Right ventricle myocardium superior (tissue), 1 donor: ENCODE measurements at places on chromosomes 2 and 18. TPM values are rescaled to one million over a fixed set of nuclear protein-coding genes. Genes with fewer than 3 reads are reported as not detected.

LYG2 gene
- not detected for total RNA-seq

ANKAR gene
- 8.1 TPM for total RNA-seq

SERPINB3 gene
- total RNA-seq = not detected

METTL4 gene
- total RNA-seq = 7.9 TPM

LBX2 gene
- 0.16 TPM for total RNA-seq

CRYGC gene
- total RNA-seq = not detected

CHMP3 gene
- total RNA-seq = 173 TPM

EML6 gene
- 0.56 TPM for total RNA-seq

OXER1 gene
- total RNA-seq = 0.40 TPM

MYL12A gene
- total RNA-seq = 1,520 TPM

FAM124B gene
- total RNA-seq = 1.00 TPM

RAB6C gene
- 0.22 TPM for total RNA-seq

RNF25 gene
- total RNA-seq = 12.4 TPM

SCN7A gene
- total RNA-seq = 27.7 TPM

INPP1 gene
- total RNA-seq = 17.6 TPM

OR6B2 gene
- total RNA-seq = not detected

HTR2B gene
- 0.24 TPM for total RNA-seq

POTEI gene
- not detected for total RNA-seq

TYMS gene
- 2.7 TPM for total RNA-seq

GALNT13 gene
- not detected for total RNA-seq

DTNA gene
- 153 TPM for total RNA-seq

ZEB2 gene
- 81.0 TPM for total RNA-seq

ACMSD gene
- total RNA-seq = not detected

METTL5 gene
- total RNA-seq = 69.1 TPM

LINC00305 gene
- not detected for total RNA-seq

CYBRD1 gene
- total RNA-seq = 58.3 TPM

PMAIP1 gene
- total RNA-seq = not detected

AOX1 gene
- total RNA-seq = 4.1 TPM

ASB18 gene
- 4.5 TPM for total RNA-seq

GALR1 gene
- 0.05 TPM for total RNA-seq

FAM110C gene
- 1.9 TPM for total RNA-seq

SCYGR4 gene
- not detected for total RNA-seq

GPR155 gene
- 14.7 TPM for total RNA-seq

DAW1 gene
- 0.13 TPM for total RNA-seq

SERPINB13 gene
- total RNA-seq = not detected

CHRNA1 gene
- not detected for total RNA-seq

PROKR1 gene
- total RNA-seq = not detected
